ENCODE measurements at places on chromosomes 5 and 9.

DNA sequence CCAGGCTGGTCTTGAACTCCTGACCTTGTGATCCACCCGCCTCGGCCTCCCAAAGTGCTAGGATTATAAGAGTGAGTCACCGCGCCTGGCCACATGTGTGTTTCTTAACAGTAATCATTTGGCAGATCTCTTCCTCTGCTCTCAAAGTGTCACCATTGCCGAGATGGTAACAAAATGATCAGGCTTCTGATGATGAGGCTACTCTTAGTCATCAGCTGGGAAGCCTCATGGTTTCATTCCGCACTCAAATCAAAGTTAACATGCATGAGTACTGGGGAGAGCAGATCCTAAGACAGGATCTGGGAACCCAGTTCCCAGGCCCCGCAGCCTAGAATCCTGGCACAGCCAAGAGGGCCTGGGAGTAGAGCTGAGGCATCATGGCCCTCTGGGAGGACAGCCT lies 27.4 kb downstream of the BARHL1 start:
- DNase-seq: peak; percentile 31

DNA sequence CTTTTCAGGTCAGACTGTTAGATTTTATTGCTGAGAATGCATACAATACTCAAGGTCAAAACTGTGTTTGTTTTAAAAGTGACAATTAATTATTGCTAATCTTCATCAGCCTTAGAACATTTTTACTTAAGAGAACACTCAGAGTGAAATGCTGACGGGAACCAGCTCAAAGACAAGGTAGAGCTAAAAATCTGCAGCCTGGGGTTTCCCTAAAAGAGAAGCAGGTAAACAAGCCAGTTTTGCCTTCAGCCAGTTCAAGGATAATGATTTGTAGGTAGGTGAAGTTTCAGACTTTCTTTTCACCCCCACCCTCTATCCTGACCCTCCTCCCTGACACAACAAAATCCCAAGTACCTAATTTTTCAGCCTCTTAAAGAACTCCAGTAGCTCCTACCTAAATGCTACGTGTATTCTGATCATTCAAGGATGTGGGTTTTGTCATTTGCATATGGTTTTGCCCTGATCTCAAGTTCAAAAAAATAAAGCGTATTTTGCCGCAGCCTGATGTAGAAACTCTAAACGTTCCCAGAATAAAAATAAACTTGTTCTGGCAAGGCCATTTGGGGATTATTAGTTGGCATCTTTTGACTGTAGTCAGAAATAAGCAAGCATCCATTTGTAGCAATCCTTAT lies 407.2 kb downstream of the EFNA5 start:
- DNase-seq: no peak

GRCh38 chr5:56852228-56853000 lies 37.1 kb downstream of the MAP3K1 start:
- no peak for DNase-seq

- DNase-seq: no peak
Measured at GRCh38 chr5:40680741-40681362, 1.1 kb downstream of the PTGER4 start.

DNA sequence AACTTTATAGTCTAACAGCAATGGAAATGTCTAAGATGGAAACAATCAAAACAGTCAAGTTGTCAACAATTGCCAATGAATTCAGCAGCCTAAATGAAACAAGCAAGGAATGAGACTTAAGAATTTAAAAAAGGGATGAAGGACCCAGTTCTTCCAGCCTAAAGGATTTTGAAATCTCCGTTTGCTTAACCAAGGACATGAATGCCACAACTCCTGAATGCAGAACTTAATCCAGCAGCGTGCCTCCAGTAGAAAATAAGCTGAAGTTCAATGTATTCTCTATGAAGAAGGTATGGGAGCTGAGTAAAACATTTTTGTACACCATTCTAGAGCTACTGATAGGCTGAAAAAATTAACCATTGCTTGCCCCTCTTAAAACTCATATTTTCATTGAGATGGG lies 411.3 kb downstream of the ARHGEF28 start:
- no peak for DNase-seq

GRCh38 chr5:170701334-170701733 lies 82.2 kb upstream of the GABRP start:
- DNase-seq: no peak
